ENCODE measurements at places on chromosomes 2 and 18.

GRCh38 chr2:109130723-109130995 is 1.7 kb downstream of the SH3RF3 start:
- DNase-seq = no peak

DNA sequence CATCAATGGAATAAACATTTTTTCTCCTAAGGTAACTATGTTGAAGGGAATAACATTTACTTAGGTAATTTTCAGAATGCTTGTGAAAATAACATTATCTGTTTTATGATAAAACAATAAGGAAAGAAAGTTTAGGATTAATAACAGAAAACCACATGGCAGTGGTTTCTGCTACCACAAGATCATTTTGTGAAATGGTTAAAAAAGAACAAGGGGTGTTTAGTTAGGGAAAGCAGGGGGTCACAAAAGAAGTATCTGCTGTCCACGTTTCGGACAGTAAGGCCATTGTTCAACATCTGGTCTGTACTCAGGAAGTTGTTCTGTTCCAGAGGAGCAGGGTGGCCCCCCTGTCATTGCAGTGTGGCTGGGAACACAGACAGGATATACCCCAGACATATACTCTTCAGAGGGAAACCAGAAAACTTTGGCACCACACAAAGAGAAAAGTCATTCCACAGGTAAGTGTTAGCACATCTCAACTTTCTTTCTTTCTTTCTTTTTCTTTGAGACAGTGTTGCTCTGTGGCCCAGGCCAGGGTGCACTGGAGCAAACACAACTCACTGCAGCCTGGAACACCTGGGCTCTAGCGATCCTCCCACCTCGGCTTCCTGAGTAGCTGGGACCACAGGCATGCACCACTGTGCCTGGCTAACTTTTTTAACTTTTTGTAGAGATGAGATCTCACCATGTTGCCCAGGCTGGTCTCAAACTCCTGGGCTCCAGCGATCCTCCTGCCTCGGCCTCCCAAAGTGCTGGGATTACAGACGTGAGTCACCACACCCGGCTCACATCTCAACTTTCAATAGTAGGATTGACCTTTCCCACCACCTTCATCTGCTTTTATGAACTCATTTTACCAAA is 14.8 kb upstream of the ARL5A start:
- no peak for DNase-seq

DNA sequence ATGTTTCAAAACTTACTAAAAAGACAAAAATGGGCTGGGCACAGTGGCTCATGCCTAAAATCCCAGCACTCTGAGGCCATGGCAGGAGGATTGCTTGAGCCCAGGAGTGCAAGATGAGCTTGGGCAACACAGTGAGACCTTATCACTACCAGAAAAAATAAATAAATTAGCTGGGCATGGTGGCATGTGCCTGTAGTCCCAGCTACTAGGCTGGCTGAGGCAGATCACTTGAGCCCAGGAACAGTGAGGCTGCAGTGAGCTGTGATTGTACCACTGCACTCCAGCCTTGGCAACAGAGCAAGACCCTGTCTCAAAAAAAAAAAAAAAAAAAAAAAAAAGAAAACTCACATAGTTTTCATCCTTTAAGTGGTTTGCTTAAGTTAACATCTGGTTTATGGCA is 6.4 kb downstream of the TSPYL6 start:
- DNase-seq = no peak

GRCh38 chr2:169808221-169808620 is 9.6 kb downstream of the SSB start:
- no peak for DNase-seq

DNA sequence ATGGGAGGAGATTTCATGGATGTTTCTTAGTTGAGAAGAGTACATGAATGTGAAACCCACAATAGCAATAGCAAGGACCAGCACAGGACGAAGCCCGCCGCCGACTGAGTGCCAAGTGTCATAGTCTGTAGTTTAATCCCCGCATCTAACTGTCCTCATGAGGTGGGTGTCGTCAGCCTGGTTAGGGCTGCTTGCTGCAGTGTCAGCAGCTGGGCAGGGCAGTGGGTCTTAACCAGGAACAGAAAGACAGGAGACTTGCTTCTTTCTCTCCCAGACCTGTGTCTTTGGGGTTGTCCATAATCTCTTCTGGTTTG is 146.6 kb downstream of the VAPA start:
- no peak for DNase-seq

- no peak for DNase-seq
Measured at GRCh38 chr2:220781622-220782241, 790.4 kb downstream of the EPHA4 start.

- DNase-seq = no peak
Measured at GRCh38 chr18:58993260-58993659, 128.6 kb downstream of the ZNF532 start.

GRCh38 chr2:17497718-17498117 is 20.5 kb downstream of the RAD51AP2 start:
- DNase-seq = no peak

- no peak for DNase-seq
Measured at GRCh38 chr18:27778441-27778840, 398.5 kb downstream of the CDH2 start.

- DNase-seq = no peak
Measured at GRCh38 chr2:45049569-45050336, 40.5 kb upstream of the SIX2 start.

- DNase-seq = peak; percentile 53
Measured at GRCh38 chr2:241742320-241742939, 8.0 kb downstream of the D2HGDH start.

DNA sequence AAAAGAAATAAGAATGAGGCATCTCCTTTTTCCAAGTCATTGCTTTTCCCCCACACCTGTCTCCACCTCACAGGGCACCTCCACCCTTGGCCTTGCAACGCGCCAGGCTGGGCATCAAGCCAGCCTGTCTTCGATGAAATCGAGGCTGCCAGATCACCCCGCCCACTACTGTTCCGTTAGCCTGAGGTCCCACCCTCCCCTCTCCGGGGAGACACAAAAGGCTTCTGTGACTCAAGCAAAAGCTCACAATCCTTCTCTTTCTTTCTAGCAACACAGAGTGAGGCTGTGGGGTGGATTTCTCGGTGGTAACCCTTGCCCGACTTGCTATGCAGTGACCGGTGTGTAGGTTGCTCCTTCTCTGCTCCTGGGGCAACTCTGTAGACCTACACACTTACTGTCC is 9.9 kb downstream of the TNP1 start:
- DNase-seq = peak; percentile 66

DNA sequence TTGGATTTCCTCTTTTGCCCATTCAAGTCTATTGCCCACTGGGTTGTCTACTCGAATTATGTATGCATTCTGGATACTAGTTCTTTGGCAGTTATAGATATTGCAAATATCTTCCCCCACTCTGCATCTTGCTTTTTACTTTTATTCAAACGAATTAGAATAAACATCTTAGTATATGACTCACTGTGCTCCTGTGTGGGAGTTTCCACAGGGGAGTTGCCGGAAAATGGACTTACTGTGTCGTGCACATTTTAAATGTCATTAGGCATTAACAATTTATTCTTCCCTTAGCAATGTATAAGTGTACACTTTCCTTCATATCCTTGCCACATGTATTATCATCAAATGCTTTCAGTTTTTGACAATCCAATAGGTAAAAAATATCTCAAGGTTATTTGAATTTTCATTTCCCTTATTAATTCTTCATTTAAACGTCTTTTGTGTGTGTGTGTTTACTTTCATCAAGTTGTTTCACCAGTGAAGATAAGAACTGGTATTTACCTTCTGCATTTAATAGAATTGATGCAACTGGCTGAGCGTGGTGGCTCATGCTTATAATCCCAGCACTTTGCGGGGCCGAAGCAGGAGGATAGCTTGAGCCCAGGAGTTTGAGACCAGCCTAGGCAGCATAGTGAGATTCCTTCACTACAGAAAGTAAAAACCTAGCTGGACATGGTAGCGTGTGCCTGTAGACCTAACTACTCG is 4.6 kb upstream of the UGT1A5 start:
- DNase-seq = no peak

DNA sequence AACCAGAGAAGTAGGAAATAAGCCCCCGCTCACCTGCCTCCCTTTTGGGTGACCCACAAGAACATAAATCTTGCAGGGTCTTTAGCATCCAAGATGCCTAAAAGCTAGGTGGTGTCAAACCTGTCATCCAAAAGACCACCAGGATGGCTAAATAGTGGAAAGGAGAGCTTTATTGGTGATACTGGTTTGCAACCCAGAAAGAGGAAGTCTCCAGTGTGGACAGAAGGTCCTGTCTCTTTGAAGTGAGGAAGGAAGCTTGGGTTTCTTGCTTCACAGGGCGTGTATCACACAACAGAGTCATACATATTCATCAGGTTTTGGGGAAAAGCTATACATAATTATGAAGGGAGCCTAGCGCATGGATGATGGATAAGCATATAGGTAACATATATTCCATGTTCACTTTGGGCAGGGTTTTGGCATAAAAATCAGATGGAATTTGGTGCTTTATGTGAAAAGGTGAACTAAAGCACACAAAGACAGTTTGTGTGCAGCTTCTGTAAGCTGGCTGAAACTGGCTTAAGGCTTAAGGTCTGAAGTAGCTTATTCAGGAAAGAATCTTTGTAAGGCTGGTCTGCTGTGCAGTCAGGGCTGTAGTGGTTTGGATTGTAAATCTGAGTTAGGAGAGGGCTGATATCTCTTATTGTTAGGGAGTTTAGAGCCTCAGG is 102.2 kb upstream of the MSH2 start:
- no peak for DNase-seq

- no peak for DNase-seq
Measured at GRCh38 chr2:160298960-160299359, 98.9 kb upstream of the ITGB6 start.

DNA sequence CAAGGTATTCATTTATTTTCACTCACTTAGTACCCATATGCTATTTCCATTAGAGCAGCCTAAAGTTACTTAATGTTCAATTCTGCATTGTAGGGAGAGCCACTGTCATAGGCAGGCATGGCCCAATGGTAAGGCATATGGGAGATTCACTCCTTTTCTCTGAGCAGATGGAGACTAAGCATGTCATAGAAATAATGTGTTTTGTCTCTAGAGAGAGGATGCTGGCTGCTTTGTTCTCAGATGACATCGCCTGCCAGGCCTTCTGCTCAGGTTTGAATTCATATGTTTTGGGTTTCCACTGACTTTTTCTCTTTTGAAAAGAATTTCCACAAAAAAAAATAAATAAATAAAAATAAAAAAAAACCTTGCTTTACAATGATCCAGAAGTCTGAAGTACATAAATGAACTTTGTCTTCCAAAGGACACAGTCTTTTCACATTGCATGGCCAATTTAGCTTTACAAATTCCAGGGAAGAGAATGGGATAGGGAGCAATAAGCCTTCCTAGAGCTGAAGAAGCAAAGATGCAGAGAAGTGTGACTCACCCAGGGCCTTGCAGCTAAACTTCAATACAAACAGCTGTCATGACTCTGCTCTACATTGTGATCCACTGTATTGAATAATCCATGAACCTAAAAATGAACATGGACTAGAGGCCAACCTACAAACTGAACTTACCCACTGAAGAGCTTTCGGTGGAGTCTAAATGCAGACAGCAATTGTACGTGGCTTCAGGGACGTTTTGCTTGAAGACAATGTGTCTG is 422.5 kb downstream of the CMPK2 start:
- DNase-seq = no peak

GRCh38 chr2:207911856-207912255 is 113.5 kb downstream of the PLEKHM3 start:
- no peak for DNase-seq

DNA sequence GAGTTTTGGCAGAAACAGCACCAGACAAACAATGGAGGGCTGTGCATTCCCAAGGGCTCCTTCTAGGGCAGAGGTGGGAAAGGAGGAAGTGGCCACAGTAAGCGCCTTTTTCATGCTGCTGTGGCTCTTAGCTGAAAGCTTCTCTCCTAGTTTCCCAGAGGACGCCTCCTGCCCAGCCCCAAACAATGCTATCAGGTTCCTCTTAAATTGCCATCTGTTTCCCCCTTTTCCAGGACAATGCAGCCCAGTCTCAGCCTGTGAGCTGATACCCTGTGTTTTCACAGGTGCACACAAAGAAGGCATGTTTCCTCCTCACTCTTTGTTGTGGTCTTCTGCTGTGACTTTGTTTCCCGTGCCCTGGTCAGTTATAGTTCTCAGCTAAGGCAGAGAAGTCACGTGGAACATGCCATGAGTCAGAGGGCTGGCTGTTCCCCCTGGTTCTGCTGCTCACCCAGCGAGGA is 5.4 kb upstream of the FAM124B start:
- no peak for DNase-seq

GRCh38 chr2:204325468-204325867 is 219.8 kb upstream of the PARD3B start:
- no peak for DNase-seq

DNA sequence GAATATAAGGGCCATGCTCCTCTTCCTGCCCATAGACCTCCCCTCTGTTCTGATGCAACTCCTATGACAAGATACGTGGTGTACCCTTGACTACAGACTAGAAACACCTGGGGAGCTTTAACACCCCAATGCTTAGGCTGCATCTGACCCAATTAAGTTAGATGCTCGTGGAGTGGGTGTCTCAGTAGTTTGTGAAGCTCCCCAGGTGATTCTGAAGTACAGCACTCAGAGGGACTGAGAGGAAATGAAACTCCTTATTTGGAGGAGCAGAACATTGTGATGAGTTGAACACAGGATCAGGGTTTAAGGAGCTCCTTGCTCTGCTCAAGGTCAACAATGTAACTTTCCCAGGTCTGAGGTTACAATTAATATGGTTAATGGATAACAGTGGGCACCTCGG is 80.3 kb upstream of the TTC39C start:
- no peak for DNase-seq

GRCh38 chr18:10521566-10521965 is 4.3 kb upstream of the NAPG start:
- no peak for DNase-seq

- DNase-seq = peak; percentile 75
Measured at GRCh38 chr2:111117598-111118480, 2.9 kb upstream of the BCL2L11 start.

DNA sequence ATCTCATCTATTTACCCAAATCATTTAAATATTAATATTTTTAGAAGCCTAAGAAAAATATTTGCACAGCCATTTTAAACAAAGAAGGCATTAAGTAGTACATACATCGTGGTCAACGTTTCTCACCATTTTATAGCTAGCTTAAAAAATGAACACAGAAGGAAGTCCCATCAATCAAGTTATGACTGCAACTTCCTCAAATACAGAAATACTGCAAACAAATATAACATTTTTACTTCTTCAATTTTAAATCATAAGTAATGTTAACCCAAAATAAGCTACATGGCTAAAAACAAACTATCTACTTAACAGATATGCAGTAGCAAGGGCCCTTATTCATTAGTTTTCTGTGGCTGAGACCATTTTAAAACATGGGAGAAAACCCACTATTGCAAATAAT is 30.6 kb downstream of the ITSN2 start:
- DNase-seq = no peak

DNA sequence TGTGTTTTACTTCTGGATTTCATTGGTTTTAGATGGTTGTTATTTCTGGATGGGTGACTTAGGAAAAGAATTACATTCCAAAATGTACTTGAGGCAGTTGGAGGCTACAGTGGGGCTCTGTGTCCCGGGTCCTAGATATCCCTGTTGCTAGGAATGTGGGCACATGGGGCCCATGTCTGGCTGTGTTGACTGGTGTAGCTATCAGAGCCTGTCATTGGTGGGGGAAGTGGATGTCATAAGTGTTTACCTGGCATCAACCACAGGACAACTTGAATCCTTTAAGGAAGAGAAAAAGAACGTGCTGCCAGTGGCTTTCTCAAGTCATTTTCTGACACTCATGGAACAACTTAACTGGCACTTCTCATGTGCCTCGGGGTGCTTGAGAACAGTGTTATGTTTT is 30.4 kb downstream of the IL18R1 start:
- no peak for DNase-seq

All from Right ventricle myocardium inferior (tissue), 1 donor.